ENCODE measurements at places on chromosomes 5 and 9.

GRCh38 chr5:137734962-137735554 is 831 bp downstream of the KLHL3 start:
- DNase-seq, result no peak

- DNase-seq, result no peak
Measured at GRCh38 chr9:82560457-82560904, 502.5 kb downstream of the RASEF start.

DNA sequence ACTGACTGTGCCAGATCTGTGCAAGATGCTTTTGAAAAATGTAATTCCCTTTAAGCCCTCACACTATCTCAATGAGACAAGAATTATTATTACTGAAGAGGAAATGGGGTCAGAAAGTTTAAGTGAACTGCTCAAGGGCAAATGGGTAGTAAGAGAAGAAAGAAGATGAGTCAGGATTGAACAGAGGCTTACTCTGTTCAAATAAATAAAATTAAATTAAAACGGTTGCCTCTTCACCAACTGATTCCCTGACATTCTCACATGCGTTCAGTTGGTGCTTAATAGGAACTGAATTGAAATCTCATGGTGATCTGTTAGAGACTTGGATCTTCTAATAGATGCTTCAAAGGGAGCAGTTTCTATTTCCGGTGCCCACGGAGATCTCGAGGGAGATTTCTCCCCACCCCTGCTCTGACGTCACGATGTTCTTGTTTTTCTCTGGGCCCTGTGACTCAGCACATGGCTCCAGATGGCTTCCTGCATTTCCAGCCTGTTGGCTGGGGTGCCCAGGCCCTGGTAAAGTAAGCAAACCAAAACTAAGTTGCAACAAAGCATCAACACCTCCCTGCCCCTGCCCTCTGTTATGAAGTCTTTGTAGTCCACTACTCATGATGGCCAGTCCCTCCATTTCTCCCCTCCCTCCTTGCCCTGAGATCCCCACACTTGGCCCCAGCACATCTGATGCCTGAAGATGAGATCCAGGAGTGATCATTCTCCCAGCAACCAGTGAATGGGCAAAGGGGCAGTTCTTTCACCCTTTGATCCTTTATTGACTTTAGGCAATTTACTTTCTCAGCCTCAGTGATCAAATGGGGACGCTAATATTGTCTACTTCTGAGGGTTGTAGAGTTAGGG is 106.1 kb upstream of the CPEB4 start:
- DNase-seq, result no peak

- no peak for DNase-seq
Measured at GRCh38 chr9:95057101-95057500, 260.4 kb downstream of the FANCC start.

DNA sequence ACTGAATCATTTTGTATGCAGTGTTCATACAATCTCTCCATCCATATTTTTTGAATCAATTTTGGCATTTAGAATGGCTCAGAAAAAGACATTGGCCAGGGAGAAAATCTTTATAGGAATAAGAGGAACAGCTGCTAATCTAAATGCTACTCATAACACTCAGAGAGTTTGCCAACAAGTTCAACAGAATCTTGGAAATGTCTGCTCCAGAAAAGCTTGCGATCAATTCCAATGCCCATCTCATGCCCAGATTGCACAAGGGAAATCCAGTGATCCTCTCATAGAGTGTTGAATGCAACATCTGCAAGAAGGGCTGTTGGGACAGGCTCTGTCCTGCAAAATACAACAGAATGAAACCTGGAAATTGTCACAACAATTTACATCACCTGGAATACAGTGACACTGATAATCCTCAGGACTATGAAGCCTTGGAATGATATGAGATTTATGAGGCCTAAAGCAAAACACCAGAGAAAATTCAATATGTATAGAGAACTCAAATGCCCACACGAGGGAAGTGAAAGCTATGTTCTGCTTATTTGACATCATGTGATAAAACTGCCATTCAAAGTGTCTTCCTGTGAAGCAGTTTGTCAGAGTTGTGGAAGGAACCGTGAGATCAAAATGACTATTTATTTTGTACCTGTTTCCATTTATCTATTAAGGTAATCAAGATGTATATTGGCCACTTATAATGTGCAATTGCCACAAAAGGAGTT is 190.1 kb downstream of the PARP8 start:
- DNase-seq, result no peak

DNA sequence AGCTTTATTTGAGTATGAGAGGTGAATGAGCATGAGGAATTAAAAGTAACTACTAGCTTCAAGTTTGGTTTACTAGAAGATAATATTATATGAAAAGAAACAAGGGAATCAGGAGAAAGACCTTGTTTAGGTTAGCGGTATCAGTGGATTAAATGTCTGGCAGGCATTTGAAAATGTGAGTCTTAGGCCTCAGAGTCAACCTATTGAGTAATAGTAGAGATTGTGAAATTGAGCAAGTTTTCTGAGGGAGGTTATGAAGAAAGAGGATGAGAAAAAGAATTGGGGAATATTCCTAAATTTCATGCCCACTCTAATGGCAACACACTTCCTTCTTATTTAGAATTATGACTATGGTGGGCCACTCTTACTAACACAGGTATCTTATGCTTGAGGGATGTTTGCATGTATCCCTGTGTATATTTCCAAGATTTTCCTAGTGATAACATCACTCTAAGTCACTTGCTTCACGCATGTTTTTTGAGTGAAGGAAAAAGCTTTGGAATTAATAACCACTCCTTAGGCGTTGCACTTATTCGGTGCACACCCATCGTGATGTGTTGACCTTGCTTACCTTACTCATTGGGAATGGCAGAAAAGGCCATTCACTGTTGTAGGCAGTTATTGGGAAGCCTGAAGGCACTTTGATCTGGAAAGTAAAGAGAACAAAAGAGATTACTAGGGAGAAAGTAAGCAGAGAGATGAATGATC is 8.2 kb upstream of the ELL2 start:
- DNase-seq, result no peak

GRCh38 chr9:95854386-95855020 is 21.0 kb upstream of the ERCC6L2 start:
- DNase-seq, result no peak

DNA sequence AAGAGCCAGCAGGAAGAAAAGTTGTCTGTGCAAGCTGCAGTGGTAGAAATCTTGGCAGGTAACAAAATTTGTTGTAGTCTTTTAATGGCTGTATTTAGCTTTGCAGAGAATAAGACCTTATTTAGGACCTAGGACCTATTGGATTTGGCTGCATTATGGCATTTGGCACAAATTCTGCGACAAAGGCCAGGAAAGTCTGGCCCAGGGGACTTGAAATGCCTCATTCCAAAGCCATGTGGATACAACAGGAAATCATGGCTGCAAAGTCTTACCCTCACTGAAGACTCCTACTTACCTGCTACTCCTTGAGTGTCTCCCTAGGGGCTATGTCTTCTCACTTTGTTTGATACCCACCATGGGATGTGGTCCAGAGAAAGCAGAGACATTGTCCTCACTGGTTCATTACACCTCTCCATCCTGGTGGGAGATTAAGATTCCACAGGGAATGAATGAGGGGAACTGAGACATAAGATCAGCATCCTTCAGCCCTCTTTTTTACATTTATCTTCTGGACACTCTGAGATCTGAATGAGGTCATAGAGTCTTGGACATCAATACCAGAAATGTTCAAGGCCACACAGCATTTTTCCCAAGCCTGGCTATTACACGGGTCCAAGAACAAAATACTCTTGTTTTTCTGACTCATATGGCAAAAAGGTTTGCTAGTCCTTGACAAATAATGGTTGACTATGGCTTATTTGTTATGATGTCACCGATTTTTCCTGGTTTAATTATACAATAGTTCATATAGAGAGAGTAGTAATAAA is 119.4 kb downstream of the PDE8B start:
- DNase-seq, result no peak

- no peak for DNase-seq
Measured at GRCh38 chr9:130157079-130157478, 15.1 kb upstream of the NCS1 start.

- DNase-seq, result no peak
Measured at GRCh38 chr9:132150256-132150655, 11.6 kb upstream of the NTNG2 start.

GRCh38 chr5:16066810-16067209 is 112.8 kb downstream of the MARCHF11 start:
- no peak for DNase-seq

- no peak for DNase-seq
Measured at GRCh38 chr9:130487500-130487899, 42.7 kb downstream of the ASS1 start.

GRCh38 chr5:111070272-111071134 is 1.0 kb upstream of the TSLP start:
- DNase-seq, result no peak

GRCh38 chr9:135588886-135589595 is 27.5 kb downstream of the PAEP start:
- no peak for DNase-seq

DNA sequence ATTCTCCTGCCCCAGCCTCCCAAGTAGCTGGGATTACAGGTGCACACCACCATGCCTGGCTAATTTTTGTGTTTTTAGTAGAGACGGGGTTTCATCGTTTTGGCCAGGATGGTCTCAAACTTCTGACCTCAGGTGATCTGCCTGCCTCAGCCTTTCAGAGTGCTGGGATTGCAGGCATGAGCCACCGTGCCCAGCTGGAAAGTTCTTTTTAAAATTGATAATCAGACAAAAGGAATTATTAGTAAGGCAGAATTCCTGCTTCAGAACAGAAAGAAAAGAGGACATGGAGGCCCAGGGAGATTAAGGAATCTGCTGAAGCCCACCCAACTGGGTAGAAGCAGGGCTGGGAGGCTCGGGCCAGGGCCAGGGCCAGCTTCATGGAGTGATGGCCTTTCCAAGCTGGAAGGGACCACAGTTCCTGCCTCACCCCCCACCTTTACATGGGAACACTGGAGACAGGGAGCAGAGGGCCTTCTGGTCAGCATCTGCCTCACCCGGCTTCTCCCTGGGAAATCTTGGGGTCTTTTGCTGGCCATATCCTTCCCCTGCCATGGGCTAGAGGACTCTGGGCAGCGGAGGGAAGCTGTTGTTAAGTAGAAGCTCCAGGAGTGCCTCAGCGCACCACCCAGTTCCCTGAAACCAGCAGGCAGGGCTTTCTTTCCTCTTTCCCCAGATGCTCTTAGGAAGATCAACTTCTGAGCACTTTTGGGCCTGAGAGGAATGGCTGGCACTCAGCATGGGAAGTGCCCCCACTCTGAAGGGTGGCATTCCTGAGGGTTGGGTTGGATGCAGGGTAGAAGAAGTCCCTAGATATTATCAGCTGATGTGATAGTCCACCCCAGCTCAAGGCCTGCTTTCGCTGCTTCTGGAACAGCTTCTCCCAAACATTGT is 70.1 kb downstream of the RGS3 start:
- DNase-seq, result no peak
